ENCODE measurements at places on chromosomes 1 and 21.

GRCh38 chr1:150302338-150302737, 8.7 kb downstream of the MRPS21 start:
- no peak for DNase-seq

DNA sequence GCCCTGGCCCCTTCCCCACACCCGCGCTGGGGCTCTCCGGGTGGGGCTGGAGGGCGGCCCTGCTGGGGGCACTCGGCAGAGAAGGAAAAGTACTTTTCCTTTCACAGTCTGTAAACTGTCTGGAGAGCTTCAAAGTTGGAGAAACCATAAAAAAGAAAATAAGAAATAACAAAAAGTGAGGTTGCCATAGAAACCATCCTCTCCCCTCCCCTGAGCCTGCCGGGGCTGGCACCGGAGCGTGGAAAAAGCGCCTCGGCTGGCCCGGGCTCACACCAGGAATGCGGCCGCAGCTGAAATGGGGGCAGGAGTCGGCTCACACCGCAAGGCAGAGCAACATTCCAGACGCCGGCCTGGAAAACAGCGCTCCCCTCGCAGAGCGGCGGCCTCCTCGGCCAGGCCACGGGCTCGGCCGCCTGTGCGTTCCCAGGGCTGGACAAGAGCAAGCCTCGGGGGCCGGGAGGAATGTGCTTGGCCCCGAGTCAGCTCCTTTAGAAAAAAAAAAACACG, 69.2 kb downstream of the MORN1 start:
- peak; percentile 96 for DNase-seq

DNA sequence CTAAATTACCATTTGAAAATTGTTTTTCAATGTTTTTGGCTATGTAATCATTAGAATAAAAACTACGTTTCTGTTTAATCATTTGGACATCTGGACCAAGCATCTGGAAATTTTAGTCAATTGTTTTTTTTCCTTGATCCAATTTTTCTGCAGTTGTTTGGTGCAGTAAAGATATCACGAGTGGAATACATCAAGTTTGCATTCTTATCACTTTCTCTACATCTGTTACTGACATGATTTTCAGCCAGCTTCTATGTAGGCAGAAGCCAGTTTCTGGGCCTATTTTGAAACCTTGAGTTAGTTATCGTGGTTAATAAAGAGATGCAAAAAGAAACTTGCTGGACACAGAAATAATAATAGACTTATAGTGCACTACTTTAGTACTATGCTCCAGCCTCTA, 277.9 kb upstream of the ADAMTS5 start:
- no peak for DNase-seq

DNA sequence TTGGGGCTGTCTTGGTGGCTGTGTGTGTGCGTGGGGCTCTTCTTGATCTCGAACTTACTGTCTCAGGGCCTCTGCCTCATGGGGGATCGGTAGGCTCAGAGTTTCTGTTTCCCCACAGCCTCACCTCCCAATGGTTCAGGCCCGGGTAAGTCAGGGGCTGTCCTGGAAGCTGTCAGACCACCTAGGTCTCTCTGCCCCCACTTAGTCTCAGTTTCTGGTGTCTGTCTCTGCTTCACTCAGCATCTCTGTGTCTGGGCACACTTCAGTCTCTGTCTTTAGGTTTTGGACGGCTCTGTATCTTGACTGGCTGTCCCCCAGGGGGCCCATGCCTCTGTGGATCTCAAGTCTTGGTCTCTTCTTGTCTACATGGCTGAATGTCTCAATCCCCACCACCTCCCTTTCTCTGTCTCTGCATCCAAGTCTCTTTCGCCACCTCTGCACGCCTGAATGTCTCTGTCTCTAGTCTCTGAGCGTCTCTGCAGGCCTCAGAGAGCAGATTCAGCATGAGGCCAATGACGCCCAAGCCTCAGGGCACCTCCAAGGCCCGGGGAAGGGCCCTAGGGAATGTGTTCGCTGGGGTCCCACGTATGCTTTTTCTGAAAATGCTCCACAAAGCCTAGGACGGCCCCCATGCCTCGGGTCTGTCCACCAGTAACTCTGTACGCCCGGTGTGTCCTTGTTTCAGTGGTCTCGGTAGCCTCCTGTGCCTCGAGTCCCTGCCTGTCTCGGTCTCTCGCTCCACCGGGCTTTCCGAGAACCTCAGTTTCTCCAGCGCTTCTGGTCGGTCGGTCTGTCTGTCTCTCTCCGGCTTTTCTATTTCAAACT, 818 bp downstream of the FHL3 start:
- DNase-seq, result no peak

DNA sequence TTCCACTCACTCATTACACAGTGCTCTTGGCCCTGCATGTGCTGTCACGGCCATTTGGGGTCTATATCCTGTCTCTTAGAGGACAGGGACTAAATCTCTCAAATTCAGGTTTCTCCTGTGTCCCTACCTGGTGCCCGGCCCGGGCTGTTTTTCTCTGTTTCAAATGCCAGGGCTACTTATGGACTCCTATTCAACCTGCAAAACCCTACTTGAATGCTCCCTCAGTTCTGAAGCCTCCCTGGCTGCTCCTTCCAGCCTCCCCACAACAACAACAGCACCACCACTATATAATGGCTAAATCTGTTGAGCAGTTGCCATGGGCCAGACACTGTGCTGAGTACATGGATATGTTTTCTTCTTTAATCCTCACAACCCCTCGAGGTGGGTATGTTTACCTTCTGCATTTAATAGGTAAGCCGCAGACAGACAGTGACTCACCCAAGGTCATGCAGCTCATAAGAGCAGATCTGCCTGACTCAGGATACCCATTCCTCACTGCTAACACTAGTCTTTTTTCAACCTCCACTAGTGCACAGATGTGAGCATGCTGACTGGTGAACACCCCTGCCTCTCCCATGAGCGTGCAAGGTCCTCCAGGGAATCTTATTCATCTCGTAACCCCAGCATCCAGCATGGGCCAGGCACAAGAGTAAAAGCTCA, 29.9 kb downstream of the DHRS3 start:
- DNase-seq, result no peak

DNA sequence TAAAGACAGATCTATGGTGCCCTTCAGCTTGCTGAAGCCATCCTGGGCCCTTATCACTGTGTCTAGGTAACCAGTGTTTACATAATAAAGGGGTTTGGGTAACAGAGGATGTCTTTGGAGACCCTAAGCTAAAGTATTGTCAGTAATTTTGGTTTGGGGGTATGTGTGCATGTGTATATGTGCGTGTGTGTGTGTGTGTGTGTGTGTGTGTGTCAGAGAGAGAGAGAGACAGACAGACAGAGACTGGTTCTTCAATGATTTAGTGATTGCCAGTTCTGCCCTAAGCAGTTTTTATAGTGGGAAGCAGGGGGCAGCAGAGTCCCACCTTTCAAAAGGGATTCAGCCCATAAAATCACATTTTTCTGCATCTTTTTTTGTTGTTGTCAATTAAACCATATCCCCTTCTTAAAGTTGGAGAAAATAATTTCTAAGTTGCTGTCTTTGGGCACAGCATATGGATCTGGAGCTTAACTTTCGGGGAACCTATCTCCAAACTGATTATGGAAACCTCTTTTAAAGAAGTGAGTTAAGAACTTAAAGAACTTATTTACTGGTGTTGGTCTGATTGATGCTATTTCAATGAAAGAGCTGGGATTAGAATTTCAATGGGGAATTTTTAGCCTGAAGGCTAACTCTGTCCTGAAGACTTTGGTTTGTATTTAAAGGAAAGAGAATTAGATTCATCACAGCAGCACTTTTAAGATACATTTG, 51.1 kb downstream of the ZNF326 start:
- DNase-seq, result peak; percentile 33

DNA sequence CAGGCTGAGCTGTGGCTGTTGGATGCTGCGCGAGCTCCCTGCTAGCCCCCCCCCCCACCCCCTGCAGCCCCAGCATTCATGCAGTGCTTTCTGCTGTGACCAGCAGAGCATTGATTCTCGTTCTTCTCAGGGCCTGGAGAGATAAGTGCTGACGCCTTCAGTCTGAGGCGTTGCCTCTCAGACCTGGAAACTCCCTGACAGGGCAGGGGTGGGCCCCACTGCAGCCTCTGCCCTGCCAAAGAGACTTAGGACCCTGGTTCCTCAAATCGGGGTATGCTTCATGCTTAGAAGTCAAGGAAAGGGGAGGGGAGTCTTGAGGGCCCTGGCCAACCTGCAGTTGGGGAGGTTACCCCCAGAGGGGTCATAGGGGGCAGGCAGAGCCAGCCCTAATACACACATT, 38.5 kb downstream of the PTPRF start:
- DNase-seq, result no peak

- DNase-seq, result no peak
Measured at GRCh38 chr1:80349218-80349617, 1342.7 kb upstream of the ADGRL4 start.

GRCh38 chr21:25938658-25939395, 204.1 kb downstream of the GABPA start:
- DNase-seq, result peak; percentile 47

DNA sequence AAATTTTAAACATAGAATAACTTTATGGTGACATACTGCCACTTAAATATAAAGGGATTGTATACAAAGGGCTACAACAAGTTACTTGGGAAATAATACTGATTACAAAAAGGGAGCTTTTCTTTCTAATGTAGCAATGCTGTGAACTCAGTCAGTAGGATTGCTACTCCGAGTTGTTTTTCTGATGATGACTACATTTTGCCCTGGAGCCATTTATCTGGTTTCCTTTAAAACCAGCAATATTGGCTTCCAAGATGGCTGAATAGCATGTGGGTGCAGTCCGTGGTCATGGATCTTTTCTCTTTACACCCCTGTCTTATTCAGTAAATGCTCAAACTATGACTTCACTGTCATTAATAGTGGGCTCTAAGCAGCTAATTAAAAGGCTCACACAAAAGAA, 92.6 kb upstream of the NEK7 start:
- DNase-seq, result no peak

- DNase-seq, result peak; percentile 64
Measured at GRCh38 chr1:161427733-161428516, 60.2 kb upstream of the CFAP126 start.

Data from tongue (tissue), 3 donors.